ENCODE measurements at places on chromosomes 7 and 10.

- peak; percentile 21 for DNase-seq
These were observed 74.9 kb downstream of the ADCYAP1R1 start for GRCh38 chr7:31126976-31127375.

DNA sequence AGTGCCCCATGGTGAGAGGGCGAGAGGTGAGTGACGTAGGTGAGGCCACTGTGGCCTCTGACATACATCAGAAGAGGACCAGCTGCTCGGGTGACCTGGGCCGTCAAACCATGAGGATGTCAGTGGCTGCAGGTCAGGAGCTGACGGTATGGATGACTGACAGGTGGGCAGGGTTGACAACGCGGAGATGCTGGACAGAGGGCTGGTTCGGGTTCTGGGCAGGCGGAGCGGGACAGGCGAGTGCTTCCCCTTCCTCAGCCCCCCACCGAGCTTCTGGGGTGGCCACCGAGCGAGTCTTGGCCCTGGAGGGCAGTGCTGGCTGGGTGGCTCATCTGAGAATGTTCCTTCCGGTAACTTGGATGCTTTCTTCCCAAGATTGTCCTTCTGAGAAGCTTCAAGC lies 91.8 kb downstream of the ACTR3B start:
- no peak for DNase-seq

DNA sequence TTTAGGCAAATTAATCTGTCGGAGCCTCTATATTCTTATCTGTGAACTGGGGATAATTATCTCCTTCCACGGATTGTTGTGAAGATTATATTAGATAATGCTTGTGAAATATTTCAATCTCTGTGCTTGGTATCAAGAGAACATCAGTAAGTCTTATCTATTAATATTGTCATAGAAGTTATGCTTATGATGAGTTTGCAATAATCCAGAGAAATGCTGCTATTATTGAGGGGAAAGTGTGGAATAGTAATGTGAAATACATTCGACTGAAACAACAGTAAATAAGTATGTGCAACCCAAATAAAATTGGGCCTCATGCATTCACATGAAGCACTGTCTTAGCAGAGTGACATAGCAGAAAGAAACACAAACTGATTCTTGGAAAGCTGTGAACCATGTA lies 13.7 kb downstream of the RHOBTB1 start:
- DNase-seq, result no peak

GRCh38 chr7:100413346-100413745 lies 15.2 kb downstream of the ZCWPW1 start:
- no peak for DNase-seq

GRCh38 chr10:69756279-69756678 lies 45.4 kb upstream of the COL13A1 start:
- DNase-seq, result no peak

- no peak for DNase-seq
These were observed 262.8 kb downstream of the SLC25A13 start for GRCh38 chr7:96059075-96059474.

DNA sequence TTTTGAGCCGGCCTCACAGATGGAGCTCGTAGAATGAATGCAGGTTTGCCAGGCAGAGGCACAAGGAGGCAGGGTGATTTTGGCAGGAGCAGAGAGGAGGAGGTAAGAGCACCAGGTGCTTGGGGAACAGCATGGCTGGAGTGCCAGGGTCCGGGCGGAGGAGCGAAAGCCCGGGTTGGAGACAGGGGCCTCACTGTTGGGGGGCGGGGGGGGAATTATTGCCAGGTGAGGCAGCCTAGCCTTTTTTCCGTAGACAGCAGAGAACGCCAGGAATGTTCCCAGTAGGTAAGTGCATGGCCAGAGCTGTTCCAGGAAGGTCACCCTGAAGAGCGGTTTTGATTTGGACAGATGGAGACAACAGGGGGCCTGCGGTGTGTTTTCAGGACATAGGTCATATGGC lies 9.5 kb downstream of the SRRM3 start:
- no peak for DNase-seq

DNA sequence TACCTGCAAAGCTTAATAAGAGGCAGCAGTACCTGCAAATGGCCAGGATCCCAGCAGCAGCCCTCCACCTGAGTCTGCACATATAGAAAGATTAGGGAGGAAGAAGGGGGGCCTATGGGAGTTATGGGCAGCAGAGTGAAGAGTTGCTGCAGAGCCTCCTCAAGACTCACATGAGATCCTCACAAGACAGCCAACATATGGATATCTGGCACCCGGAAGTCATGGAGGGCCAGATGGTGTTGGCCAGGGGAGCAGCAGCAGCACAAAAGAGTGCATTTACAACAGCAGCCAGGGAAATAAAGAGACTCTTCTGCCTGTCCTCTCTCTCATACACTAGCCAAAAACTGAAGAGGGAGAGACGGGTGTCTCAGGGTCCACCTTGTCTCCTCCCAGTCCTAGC lies 4.0 kb upstream of the TAS2R40 start:
- no peak for DNase-seq

DNA sequence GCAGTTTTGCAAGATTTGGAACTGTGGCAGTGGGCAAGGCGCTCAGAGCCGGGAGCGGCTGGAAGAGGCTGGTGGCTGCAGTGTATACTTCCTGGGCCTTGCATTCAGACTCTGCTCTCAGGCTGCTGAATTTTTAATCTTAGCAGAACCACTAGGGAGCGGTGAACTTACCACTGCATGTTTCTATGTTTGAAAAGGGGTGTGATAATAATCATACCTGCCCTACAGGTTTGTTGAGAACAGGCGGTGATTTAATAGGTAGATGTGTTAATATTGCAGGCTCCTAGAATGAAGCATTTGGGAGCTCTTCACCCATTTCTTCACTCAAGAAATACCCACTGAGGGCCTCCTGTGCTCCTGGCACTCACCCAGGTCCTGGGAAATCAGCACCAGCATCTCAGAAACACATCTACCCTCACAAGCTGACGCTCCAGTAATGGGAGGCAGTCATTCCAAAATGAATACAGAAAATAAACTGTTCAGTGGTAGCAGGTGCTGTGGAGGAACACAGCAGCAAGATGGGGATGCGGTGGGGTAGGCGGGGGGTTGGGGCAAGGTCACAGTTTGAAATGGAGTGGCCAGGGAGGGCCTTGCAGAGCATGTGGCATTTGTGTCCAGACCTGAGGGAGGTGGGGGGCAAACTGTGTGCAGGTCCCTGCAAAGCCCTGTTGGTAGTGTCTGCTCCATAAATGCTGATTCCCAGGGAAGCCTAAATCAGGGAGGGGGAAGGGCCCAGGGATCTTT lies 41.0 kb downstream of the VWA2 start:
- DNase-seq, result no peak

DNA sequence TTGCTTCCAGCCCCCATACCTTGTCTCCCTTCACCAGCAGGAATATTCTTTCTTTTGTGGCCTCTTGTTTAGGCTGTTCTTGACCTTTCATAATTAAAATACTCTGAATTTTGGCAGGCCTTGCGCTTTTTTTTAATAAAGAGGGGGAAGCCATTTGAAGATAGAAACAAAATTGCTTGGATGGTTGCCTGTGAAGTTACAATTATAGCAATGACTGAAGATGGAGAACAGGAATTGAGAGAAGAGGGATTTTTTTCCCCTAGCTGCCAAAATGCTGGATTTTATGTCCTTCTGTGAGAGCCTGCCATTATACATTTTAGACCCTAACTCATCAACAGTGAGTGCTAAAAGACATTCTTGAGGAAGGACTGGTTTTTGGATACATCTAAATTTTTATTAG lies 24.8 kb downstream of the FGFBP3 start:
- DNase-seq, result no peak

GRCh38 chr7:33815336-33815735 lies 90.0 kb upstream of the BMPER start:
- DNase-seq, result no peak

DNA sequence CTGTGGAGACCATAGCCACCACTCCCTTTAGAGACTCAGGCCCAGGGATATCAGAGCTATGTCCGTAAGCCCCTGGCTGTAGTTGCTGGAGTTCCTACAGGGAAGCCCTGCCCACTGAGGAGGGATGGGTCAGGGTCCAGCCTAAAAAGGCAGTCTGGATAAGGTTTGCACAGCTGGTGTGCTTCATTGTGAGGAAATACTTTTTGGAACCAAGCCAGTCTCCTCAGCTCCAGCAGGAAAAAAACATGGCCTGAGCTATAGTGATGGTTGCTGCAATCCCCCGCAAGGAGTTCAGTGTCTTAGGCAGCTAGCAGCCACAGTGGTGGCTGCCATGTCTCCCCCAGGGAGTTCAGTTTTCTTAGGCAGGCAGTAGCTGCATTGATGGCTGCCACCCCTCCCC lies 52.6 kb upstream of the CYP2C8 start:
- DNase-seq, result no peak

- DNase-seq, result no peak
These were observed 92.5 kb downstream of the COL13A1 start for GRCh38 chr10:69894156-69894555.

DNA sequence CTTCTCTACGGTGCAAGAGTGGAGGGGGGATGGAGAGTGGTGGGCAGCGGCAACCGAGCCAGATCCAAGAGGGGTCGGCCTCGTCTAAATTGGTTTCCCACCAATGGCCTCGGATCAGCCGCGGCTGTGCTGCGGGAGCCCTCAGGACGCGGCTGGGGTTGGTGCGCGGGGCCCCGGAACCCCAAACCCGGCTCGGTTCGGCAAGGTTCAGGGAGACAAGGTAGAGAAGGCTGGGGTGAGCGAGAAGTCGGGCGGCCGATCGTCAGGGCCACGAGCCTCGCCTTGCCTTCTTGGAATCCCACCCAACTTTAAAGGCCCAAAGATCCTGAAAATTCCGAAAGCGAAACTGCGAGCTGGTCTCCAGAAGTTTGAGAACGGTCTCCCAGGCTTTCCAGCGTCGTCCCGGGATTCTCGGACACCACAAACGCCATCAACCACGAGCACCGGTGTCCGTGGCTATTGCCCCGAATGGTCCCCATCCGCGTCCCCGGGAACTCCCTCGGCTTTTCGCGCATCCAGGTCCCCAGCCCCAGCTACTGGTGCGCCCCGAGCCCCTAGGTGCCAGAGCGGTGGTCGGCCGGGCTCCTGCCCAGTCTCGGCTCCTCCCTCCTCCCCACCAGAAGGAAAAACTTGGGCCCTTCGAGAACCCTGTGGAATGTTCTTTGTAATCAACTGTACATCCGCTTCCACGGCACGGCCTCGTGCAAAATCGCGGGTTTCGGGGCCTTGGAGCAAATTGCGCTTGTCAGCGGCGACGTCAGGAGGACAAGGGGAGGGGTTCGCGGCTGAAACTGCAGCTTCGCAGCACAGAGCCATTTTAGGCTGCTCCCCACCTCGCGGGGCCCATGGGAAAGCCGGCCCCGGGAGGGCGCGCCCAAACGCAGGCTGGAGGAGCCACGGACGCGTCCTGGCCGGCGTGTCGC lies 3.2 kb downstream of the SFMBT2 start:
- DNase-seq, result peak; percentile 75

GRCh38 chr7:122137251-122138077 lies 6.6 kb downstream of the AASS start:
- peak; percentile 50 for DNase-seq

DNA sequence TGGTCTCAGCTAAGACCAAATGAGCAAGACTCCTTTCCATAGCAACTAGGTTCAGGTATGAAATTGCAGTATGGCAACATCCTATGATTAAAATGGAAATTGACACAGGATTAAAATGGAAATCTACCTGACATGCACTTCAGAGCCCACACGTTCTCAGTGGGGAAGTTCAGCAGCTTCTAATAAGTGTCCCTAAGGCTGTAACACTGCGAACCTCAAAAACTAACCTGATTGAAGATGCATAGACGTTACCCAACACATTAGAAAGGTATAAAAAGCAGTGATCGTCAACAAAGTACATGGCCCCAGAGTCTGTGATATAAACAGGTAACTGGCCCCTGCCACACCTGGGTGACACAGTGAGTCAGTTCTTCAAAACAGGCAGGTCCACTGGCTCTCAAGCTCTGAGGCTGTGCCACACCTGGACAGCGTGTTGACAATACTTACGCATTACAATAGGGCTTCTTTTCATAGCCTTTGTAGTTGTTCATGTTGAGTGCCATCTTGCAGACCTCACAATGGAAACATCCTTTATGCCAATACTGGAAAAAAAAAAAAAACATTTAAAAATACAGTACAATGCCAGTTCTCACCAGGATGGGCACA lies 274.9 kb upstream of the NEBL start:
- no peak for DNase-seq

- DNase-seq, result peak; percentile 83
These were observed 139.1 kb upstream of the PFKP start for GRCh38 chr10:2927958-2928840.

GRCh38 chr10:78995987-78996791 lies 72.6 kb upstream of the ZMIZ1 start:
- no peak for DNase-seq

DNA sequence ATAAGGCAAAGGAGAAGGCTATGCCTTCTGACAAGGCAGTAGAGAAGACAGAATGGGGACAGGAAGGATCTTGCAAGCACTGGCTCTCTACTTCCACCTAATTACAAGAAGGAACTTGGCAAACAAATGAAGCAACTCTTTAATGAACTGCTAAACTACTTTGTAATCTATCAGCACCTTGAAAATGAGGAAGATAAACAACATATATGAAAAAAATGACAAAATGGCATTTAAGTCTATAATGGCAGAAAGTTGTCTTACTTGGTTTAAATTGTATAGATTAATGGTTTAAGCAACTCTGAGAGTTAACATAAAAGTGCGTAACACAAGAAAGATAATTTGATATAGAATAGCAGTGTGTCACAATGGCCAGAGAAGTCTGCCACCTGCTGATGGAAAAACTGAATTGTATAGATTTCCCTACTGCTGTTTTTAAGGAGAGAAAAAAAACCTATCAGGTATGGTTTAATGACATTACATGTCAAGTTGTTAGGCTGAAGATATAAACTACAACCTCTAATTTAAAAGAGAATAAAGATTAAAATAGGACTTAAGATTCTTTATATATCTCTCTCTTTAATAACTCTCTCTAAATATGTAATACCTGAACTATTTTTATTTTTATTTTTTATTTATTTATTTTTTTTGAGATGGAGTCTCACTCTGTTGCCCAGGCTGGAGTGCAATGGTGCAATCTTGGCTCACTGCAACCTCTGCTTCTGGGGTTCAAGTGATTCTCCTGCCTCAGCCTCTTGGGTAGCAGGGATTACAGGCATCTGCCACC lies 11.8 kb downstream of the NT5C3A start:
- peak; percentile 81 for DNase-seq

- DNase-seq, result no peak
These were observed 168.4 kb downstream of the COBL start for GRCh38 chr7:51148216-51148615.

DNA sequence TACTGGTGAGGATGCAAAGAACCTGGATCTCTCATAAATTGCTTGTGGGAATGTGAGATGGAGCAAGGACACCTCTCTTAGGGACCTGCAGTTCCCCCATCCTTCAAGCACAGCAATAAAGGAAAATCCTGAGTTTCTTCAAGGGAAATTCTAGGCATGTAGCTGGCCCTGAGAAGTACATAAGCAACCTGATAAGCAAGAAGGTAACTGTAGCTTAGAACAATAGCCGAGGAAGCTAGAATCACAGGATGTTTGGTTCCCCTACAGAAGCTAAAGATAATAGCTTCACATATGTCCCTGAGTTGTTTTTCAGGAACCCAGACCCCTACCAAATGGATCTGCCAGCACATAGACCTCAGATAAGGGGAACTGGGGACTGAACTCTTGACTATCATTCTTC lies 11.6 kb upstream of the UPP1 start:
- DNase-seq, result no peak
